ENCODE measurements at places on chromosomes 11 and 22.

DNA sequence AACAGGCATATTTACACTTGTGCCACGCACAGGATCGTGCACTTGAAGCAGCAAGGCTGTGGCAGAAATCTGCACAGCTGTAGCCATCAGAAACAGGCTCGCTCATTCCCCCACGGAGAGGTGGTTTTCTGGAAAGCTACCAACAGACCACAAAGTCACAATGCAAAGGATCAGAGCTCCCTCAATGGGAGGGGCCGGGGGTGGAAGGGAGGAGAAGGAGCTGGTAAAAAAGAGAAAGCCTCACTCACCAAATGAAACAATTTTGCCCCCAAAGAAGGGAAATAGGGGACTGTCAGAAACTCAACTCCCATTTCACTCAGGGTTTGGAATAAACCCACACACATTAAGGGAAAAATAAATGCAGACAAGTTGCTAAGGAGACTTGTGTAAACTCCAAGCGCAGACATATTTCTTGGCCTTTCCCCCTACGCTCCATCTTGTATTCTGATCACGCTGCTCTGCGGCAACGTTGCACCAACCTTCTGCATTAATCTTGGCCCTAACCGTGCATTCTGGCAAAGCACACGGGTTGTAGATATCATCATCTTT is 43.2 kb upstream of the BLID start:
- no peak for DNase-seq

GRCh38 chr11:45025716-45026492 is 75.2 kb upstream of the TP53I11 start:
- DNase-seq: no peak

- no peak for DNase-seq
Measured at GRCh38 chr11:5204787-5205186, 4.3 kb upstream of the OR51V1 start.

DNA sequence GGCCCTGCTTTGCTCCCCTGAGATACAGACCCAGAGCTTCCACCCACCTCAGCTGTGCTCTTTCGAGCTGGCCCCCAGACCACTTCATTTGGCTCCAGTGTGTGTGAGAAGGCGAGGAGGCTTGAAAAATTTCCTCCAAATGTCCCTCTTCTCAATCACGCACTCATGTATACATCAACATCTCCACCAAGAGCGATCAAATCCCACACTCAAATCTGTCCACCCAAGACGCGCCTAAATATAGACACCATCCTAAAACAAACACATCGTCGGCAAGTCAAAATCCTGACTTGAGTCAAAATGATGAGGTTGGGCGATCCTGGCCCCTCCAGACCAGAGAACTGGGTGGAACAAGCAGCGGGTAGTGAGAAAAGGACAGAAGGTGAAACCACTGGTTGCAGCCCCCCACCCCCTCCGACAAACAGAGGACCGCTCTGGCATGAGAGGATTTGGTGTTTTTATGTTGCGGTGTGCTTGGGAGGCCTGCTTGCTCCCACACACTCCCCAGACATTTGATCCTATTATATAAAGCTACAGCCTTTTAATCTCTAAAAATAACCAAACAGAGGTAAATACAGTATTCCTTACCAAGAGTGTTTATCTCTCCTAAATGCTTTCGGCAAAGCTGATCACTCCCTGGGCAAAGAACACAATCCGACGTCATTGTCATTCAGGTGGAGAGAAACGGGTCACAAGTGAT is 10.2 kb downstream of the MN1 start:
- no peak for DNase-seq

GRCh38 chr22:34972191-34972897 is 93.6 kb upstream of the ISX start:
- no peak for DNase-seq

GRCh38 chr11:97990162-97990920 is 1030.4 kb upstream of the CNTN5 start:
- DNase-seq: no peak

- no peak for DNase-seq
Measured at GRCh38 chr11:61153593-61154095, 7.6 kb downstream of the VPS37C start.

DNA sequence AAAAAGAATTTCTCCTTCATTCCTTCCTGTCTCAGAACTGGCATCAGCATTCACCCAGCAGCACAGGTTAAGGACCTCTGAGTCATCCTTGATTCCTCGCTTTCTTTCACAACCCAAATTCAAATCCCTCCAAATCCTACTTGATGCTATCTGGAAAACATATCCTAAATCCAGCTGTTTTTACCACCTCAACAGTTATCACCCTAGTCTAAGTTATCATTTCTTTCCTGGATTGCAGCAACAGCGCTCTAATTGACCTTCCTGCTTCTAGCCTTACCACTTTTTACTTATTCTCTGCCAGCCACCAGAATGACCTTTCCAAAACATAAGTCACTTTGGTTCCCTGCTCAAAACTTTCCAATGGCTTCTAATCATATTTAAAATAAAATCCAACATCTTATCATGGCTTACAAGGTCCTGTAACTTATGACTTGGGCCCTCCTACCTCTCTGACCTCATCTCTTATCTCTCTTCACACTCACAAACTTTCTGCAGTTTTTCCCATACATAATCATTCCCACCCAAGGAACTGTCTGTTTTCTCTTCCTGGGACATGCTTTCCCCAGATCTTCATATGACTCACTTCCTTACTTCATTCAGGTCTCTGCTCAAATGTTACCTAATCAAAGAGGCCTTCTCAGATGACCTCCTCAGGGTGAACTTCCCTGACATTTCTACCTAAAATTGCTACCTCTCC is 119.4 kb downstream of the TTC28 start:
- no peak for DNase-seq

DNA sequence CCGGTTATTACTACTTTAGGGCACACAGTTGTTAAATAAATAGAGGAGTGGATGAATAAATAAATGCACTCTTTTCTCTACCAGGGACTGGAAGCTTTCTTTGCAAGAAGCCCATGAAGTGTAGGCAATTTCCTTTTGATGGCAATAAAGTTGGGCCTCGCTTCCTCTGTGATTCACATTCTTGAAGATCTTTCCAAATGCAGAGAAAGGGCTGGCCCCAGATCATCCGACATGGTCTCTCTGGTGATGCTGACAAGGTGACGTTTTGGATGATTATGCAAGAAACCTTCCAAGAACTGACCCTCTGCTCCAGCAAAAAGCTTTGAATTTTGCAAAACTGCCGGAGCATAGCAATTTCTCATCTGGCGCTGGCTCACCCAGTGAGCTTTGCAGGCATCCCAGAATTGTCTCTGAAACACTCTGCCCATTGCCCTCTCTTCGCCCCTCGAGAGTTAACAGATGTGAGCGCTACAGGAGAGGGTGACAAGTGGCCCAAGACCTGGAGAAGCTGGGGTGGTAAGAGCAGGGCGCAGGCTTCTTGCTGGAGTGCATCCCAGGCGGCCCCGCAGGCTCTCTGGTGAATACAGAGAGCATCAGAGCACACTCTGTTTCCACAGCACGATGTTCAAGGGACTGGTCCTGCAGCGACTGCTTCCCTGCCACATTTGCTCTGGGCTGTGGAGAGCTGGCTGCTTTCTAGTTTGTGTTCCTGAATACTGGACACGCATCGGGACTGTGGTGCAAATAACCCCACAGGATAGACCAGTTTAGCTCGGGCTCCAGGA is 11.5 kb upstream of the IFT27 start:
- no peak for DNase-seq

DNA sequence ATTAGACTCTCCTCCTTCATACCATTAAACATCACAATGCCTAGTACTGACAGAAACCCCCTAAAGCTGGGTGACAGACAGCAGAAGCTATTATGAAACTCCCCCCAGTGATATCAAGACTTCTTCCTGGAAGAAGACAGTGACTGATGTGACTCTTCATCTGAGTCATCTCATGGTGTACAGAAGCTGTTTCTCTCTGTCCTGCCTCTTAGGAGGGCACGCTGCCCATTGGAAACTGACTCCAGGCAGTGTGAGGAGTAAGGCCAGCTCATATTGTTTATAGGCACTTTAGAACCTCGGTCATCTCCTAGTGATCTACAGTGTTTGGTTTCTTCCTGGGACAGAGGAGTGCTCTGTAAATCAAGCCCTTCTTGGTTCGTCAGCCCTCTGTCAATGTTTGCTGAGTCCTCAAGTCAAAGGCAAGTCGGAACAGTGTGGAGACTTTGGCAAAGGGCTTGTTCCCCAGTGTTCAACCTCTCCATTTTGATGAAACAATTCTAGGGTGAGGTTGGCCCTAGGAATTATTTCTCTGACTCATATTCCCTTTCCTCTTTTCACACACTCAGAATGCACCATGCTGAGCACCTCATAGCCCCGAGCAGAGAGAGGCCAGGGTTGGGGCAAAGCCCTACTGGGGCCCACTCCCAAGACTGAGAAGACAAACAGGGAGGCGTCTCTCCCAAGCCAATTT is 172.5 kb upstream of the TMEM45B start:
- no peak for DNase-seq

- DNase-seq: no peak
Measured at GRCh38 chr11:85385547-85385946, 241.6 kb downstream of the DLG2 start.

DNA sequence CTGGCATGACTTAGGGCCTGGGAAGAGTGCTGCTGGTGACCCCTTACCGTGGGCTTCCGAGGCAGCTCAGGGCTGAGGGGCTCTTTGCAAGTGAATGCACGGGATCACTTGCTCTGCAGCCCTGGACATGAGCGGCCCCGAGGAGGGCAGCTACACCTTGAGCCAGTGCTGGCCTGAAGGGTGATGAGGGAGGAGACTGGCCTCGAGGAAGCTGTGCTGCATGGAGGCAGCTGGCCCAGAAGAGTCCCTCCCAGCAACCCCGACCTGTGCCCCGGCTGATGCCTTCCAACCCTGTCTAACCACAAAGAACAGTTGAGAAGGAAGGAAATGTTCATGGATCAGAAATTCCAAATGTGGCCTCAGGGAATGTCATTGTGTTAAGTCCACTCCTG is 45.2 kb downstream of the TBX1 start:
- no peak for DNase-seq

DNA sequence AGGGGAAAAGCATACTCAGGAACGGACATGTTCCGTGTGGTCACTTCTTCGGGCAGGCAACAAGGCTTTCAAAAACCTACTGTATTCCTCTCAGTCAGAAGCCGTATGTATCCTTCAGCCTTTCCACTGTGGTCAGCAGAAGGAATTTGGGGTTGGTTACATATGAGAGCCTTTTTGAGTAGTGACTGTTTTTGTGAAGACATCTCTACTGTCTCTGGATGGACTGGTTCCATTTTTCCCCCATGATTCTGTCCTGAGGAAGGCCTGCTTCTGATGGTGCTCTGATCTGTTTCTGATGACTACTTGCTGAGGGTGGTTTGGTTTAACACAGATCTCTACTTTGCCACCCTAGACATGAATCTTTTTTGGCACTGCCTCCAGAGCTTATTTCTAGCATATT is 63.7 kb upstream of the HORMAD2 start:
- DNase-seq: no peak

DNA sequence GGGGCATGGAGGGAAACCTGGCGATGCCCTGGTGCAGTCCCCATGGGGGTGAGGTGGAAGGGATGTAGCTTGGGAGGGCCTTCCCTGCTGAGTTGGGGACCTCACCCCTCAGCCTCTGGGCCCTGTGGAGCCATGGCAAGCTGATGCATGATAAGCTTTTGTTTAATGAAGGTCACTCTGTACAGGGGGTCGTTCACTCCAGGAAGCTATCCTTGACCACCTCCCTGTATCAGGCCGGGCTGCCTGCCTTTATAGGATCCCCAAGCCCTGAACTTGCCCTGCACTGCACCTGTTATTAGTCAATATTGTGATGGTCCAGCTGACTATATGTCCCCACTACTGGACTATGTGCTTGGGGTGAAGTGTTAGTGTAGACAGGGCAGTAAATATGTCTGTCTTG is 49.7 kb upstream of the MYEOV start:
- no peak for DNase-seq

DNA sequence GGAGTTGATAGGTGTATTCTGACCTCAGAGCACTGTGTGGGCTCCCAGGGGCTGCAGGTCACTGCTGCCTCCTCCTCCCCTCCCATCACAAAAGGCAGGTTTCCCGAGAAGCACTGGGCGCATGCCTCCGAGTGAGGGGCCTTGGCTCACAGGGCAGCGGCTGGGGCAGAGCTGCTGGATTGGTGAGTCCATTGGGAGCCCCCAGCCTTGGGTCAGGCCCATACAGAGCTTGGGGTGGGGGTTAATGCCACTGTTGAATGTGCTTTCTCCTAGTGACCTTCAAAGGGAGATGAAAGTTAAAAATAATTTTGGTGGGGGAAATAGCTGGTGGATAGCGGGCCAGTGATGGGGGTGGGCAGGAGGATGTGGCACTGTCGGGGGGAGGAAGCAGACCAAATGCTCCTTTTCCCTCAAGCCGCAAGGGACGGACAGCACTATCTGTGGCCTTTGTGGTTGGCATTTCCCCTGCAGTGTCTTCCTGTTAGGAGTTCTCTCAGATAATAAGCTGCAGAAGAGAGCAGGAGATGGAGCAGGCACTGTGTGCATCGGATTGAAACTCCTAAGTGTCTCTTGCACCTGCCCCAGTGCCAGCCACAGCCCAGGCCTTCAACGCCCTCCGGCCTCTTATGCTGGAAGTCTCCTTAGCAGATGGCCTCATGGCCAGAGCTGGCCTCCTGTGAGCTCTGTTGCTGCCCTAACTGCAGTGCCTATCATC is 3.2 kb downstream of the TUBA8 start:
- no peak for DNase-seq

Measured in stimulated activated CD4-positive, alpha-beta T cell treated with anti-CD3 and anti-CD28 coated beads, Interleukin-2, amount 100 ng/mL, for 48 hours (primary cell).